ENCODE measurements at places on chromosomes 12 and 14.

DNA sequence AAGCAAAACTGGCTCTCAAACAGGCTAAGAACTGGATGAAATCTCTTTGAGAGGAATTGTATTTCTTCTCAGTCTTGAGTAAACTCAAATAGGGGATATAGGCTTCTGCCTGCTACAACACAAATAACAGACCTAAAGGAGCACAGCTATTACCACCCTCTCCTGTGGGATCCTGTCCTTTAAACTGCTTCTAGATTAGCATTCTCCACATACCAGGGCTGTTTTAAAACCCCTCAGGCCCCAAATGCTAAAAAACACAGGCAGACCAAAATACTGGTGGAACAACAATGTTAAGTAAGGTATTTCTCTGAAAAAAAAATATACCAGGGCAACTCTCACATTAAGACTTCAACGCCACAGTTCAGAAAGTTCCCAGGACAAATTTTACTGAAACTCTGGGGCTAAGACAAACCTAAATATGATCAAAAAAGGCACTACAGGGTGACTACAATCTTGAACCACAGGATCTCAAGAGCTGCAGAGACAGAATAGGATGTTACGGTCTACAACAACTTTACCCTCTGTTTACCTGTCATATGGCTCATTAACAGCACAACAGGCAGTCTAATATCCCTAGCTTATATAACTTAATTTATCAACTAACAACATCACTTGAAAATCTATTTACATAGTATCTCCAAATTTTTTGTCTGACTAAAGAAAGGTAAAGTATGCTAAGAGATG is 7.2 kb downstream of the CPNE8 start:
- DNase-seq, result no peak

DNA sequence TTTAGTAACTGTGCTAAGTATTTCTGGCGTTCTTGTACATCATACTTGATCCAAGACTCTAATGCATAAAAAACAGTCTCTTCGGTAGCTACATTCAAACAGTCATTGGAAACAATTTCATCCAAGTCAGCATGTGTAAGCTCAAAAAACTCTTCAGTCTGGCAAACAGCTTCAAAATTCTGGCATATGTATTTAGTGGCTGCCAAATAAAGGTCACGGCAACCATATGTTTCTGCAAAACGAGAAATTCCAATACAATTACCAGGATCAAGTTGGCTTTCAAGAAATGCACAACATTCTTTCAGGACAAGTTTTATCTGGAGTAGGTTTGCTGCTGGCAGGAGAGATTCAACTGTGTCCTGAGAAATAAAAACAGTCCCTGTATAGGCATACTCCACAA is 16.5 kb downstream of the KLHL28 start:
- DNase-seq, result no peak

DNA sequence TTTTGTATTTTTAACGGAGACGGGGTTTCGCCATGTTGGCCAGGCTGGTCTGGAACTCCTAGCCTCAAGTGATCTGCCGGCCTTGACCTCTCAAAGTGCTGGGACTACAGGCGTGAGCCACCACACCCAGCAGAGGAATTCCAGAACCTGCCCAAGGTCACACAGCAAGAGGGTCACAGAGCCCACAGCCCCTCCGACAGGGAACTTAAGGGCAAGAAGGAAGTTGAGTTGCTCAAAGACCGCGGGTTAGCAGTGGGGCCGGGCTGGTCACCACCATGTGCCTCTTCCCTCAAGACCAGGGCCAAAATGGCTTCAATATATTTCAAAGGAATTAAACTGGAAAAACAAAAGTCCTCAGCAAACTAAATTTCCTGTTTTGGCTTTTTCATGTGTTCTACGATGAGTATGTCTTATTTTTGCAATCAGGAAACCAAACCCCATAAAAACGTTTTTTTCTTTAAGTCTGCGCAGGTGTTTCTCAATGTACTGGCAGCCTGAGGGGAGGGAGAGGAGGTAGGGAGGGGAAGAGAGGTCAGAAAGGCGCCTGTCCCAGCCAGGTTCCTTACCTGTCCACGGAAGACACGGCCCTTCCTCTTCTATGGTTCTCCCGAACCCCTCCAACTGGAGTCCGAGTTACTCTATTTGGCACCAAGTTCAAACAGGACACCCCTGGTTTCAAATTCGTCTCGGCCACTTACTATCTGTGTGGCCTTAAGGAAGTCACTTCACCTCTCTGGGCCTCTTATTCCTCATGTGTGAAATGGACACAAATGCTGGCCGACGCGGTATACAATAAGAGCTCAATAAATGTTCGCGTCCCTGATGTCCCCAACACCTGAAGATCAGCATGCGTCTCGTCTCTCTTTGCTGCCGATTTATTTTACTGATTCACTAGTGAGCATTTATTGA is 778 bp downstream of the SLC8B1 start:
- DNase-seq, result peak; percentile 69

DNA sequence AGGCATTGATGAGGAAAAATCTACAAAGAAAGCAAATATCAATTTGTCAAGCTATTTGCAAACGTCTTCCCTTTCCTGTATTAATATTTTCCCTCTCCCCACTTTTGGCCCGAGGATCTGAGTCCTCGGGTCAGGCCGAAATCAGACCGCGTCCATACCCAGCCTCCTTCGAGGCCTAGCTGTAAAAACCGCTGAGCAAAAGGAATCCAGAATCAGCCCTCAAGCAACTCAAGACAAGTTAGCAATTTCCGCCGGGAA is 353 bp upstream of the MAPK1IP1L start:
- DNase-seq, result no peak

DNA sequence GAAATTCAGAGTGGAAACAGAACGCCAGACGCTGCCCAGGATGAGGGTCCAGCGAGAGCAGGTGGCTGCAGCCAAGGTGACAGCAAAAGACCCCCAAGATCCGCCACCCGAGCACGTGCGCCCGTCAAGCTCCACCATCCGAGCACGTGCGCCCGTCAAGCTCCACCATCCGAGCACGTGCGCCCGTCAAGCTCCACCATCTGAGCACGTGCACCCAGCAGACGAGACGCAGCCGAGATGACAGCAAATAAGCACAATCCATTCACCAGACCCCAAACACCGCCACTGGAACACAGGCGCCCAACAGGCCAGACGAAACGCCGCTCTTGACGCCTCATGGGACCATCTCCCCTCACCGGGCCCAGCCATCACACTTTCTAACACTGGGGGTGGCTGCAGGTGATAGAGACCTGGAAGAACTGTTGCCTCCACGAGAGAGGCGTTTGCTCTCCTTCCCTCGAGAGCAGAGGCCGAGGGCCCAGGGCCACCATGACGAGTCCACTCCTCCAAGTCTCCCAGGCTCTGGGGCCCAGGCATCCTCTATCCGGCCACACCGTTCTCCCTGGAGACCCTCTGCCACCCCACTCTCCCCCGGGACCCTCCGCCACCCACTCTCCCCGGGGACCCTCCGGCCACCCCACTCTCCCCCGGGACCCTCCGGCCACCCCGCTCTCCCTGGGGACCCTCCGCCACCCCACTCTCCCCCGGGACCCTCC is 62.1 kb upstream of the GALNT9 start:
- no peak for DNase-seq

GRCh38 chr12:124549629-124550028 is 17.8 kb downstream of the NCOR2 start:
- DNase-seq, result no peak

GRCh38 chr14:49897965-49898364 is 5.1 kb downstream of the ARF6 start:
- no peak for DNase-seq

DNA sequence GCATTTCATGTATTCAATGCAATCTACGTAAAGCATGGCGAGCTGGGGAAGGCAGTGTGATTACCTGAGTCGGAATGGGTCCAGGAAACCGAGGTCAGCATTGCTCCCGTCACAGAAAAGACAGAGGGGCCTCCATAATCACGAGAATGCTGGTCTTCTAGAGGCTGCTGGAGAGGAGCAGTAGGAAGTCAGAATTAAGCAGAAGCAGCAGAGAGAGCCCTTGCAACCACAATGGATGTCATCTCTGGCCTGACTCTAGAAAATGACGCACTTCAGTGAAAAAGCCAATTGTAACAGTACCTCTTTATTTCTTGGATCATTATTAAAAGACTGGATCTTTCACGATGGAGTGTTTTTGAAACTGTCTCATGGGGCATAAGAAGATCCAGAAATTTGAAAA is 69.5 kb upstream of the FOXN3 start:
- DNase-seq, result no peak

- no peak for DNase-seq
Observed at GRCh38 chr12:46267825-46268582, 839 bp downstream of the SLC38A1 start.

- peak; percentile 3 for DNase-seq
Observed at GRCh38 chr14:103819503-103820307, 27.7 kb downstream of the PPP1R13B start.

DNA sequence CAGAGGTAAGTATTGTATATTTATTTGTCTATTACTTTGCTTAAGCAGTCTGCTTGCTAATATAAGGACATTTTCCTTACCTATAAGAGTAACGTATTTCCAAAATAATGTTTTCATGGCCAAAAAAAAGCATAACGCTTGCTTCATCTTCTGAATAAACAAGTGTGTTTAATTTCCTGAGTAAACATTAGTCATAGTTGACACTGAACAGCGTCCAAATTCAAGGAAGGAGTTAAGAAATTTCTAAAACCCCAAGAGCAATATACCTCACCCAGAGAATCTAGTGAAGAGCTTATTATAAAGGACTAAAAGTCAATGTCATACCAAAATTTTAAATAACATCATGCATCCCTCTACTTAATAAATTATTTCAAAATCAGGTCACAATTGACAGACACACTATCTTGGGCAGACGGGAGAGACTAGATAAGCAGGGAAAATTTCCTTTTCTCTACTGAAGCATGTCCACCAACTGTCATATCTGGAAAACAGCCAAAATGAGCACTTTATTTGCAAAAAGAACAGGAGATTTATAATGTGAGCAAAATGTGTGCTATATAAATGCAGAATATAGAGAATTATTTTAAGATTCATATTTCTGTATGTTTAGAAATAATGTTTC is 25.1 kb downstream of the ANKS1B start:
- no peak for DNase-seq

GRCh38 chr14:61212546-61212945 is 68.6 kb downstream of the TMEM30B start:
- no peak for DNase-seq

All from Jurkat, Clone E6-1 (cell line).